ENCODE measurements at places on chromosomes 5 and 9.
A peak's percentile ranks its signal among the peaks of the same experiment; 100 is the strongest.

- no peak for DNase-seq
These were observed 377.4 kb downstream of the PDE4D start for GRCh38 chr5:59516161-59516560.

DNA sequence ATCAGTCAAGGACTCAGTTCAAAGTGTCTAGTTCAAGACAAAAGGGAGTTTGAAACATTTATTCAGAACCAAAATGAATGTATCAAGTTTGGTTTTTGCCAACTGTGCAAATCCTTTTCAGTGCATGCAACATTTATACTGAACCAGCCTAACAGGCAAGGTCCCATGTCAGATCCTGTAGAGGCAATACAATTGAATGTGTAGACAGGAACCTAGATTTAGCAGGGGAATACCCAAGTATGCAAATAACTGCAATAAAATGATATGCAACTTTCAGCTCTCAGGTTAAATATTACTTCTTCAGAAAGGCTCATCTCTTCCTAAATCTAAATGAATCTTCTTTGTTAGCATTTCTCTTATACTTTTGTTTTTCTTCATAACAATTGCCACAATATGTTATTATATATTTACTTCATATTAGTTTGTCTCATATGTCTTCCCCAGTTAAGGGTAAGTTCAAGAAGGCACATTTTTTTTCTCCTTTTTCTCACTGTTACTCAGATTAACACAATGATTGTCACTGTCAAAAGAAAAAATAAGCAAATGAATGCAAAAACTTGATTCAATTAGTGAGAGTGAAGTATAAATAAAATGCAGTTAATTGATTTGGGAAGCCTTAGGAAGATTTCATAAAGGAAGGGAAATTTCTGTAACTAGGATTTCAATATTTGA is 163.9 kb upstream of the RASA1 start:
- no peak for DNase-seq

- no peak for DNase-seq
These were observed 66.8 kb upstream of the ABL1 start for GRCh38 chr9:130768265-130768664.

- no peak for DNase-seq
These were observed 187.2 kb upstream of the CDH10 start for GRCh38 chr5:24831989-24832388.

DNA sequence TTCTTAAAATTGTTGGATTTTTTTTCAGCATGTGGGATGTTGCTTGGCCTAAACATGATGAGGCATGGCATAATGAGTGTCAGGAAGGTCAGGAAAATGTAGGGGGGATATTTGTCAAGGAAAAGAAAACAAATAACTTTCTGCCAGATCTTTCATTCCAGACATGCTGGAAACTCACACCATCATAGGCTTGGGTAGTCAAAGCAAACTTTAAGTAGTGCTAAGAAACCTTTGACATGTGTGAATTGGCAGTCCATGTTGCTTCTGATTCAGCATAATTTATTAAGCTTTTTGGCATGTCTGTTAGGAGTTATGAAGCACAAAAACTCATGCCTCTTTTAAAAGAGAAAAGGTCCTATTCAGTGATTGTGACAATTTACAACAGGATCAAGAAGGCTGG is 61.3 kb upstream of the MTAP start:
- no peak for DNase-seq

- no peak for DNase-seq
These were observed 37.8 kb upstream of the ANKRD34B start for GRCh38 chr5:80607832-80608231.

GRCh38 chr9:89447416-89447815 is 50.5 kb downstream of the SEMA4D start:
- no peak for DNase-seq

DNA sequence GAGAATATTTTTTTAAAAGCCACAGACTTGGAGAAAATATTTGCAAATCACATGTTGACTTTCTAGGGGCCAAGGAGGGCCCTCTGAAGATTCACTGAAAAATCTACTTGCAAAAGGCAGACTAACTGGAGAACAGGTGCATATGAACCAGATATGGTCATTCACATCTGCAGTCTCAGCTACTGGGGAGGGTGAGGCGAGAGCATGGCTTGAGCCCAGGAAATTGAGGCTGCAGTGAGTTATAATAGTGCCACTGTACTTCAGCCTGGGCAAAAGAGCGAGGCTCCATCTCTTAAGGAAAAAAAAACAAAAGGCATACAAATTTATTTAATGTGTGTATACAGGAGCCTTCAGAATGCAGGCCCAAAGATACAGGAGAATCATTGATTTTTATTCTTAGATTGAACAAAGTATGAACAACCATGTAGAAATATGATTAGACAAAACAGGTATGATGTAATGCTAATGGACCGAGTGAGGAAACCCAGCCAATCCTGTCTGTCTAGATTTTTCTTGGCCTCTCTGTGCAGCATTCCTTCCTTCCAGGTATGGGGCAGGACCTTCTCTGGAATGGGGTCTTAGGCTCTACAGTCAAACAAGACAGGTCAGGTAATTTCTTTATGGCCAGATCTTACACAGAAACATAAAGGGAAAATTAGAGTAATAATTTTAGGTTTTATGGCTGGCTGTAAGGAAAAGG is 15.3 kb upstream of the SLC27A6 start:
- DNase-seq = no peak

- DNase-seq = no peak
These were observed 11.4 kb downstream of the HABP4 start for GRCh38 chr9:96461336-96461735.

DNA sequence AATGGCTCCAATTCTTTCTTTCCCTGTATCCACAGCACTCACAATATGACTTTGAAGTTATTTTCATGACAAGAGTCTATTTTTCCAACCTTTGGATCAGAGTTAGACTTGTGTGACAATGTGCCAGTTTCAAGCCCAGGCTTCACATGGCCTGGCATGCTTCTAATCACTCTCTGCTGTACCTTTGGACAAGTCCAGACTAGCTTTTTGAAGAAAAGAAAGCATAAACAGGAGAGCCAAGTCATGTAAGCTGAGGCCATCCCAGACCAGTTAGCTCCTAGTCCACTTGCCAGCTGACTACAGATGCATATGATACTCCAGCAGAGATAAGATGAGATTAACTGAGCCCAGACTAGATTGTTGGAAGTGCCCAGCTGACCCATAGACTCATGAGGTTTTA is 513.6 kb upstream of the C9orf72 start:
- DNase-seq = no peak

DNA sequence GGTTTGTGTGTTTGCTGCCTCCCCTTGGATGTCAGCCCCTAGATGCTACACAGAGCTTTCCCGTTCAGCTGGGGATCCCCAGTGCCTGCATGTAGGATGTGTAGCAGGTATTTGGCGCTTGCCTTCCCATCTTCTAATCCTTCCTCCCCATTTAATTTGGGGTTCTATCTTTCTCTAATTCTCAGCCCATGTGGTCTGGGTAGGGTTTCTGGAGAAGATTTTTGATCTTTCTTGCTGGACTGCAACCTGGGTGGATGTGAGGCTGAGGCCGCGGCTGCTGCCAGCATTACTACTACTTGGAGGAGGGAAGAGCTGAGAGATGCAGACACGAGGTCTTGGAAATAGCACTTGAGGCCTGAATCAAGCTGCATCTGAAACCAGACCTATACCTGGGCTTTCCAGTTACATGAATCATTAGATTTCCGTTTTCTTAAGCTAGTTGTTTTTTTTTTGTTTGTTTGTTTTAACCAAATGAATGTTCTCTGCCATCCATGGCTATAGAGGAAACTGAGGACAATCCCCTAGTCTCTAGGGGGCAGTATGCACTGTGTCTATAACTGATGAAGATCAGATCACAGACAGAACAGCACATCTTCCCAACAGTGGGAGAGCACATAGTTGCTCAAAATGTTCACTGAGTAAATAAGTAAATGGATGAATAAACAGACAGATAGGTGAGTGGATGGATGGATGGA is 178.6 kb downstream of the FGF18 start:
- DNase-seq = no peak

DNA sequence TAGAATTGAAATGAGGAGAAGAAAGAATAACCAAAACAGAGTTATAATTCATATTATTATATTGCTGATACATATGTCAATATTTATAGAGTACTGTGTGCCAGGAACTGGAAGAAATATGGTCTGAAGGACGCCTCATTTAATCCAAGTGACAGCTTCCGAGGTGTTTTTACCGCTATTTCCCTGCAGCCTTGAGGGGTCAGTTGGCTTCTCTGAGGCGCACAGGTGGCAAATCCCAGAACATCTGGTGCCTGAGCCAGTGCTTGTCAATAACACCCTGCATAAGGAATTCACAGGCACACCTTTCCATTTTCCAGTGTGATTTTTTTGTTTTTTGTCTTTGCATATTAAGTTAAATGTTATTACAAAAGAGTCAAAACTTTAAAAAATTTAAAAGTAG is 43.3 kb upstream of the CTSL start:
- DNase-seq = no peak

DNA sequence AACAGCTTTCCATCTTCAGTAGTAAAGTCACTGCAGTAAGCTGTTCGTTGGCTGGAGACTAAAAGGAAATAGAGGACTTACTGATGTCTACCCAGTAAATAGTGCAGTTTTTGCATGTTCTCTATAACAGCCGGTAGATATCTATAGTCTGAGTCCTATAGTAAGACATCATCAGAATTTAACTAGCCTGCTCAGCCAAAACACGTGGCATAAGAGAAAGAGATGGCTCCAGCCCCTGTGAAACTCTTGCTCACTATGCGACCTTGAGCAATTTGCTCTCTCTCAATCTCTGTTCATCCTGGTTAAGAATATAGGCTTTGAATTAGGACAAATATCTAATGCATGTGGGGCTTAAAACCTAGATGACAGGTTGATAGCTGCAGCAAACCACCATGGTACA is 201.6 kb upstream of the PAPPA start:
- no peak for DNase-seq

GRCh38 chr5:10556289-10556807 is 7.5 kb upstream of the ANKRD33B start:
- DNase-seq = peak; percentile 37

GRCh38 chr5:108911055-108911454 is 163.4 kb downstream of the FER start:
- no peak for DNase-seq

DNA sequence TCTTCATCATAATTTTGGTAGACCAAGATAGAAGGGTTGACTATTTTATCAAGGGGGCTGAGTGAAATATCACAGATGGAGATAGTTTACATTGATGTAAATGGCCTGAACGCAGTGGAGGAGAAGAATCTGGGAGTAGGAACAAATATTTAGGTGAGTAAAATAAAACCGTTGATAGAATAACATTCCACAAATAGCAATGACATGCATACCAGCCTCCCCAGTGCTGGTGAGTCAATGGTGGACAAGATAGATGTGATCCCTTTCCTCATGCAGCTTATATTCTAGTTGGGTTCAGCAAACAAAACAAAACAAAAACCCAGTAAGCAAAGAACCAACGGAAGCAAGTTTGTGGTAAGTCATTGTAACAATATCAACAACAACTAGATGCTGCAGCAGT is 385.2 kb downstream of the FAM170A start:
- no peak for DNase-seq
